ENCODE measurements at places on chromosomes 2 and 18.

GRCh38 chr2:89837962-89838625 is 1146.6 kb downstream of the RPIA start:
- DNase-seq = no peak

- no peak for DNase-seq
These were observed 68.7 kb downstream of the FSIP2 start for GRCh38 chr2:185807351-185807750.

DNA sequence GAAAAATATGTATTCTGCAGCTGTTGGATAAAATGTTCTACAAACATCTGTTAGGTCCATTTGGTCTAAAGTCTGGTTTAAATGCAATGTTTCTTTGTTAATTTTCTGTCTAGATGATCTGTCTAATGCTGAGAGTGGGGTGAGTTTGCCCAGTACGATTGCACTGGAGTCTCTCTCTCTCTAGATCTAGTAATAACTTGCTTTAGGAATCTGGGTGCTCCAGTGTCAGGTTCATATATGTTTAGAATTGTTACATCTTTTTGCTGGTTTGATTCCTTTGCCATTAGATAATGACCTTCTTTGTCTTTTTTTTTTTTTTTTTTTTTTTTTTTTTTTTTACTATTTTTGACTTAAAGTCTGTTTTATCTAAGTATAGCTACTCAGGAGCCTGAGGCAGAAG is 10.4 kb downstream of the GCC2 start:
- no peak for DNase-seq

DNA sequence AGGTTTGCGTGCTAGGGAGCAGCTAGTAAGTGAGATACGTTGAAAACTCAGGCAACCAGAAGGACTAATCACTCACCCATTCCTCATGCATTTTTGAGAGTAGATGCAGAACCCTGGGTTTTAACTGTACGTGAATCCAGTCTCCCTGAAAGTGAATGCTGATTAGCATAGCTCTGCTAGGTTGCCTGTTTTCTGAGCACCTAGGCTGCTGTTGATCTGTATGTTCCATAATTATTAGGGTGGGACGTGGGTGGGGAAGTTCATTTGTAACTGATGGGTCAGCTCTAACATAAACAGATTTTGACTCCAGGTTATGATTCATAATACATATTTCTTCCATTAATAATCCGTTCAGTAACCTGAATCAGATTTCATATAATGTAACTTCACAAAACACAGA is 379.0 kb upstream of the FANCL start:
- no peak for DNase-seq

DNA sequence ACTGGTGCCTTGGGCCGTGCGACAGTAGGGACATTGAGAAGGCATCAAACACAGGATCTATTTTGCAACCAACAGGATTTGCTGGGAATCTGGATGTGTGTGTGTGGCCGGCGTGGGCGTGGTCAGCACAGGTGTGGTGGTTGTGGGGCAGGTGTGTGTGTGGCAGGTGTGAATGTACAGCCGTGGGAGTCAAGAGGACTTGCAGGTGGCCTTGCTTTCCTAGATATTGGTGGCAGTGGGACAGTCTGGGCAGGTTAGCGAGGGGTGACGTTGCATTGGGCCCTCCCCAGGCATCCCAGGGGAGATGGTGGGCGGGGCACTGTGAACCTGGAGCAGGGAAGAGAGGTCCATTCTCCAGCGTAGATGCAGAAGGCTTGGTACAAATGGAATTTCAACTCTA is 3.2 kb upstream of the LIMS2 start:
- no peak for DNase-seq

- DNase-seq = no peak
These were observed 121.1 kb upstream of the KCNJ3 start for GRCh38 chr2:154577390-154577789.

DNA sequence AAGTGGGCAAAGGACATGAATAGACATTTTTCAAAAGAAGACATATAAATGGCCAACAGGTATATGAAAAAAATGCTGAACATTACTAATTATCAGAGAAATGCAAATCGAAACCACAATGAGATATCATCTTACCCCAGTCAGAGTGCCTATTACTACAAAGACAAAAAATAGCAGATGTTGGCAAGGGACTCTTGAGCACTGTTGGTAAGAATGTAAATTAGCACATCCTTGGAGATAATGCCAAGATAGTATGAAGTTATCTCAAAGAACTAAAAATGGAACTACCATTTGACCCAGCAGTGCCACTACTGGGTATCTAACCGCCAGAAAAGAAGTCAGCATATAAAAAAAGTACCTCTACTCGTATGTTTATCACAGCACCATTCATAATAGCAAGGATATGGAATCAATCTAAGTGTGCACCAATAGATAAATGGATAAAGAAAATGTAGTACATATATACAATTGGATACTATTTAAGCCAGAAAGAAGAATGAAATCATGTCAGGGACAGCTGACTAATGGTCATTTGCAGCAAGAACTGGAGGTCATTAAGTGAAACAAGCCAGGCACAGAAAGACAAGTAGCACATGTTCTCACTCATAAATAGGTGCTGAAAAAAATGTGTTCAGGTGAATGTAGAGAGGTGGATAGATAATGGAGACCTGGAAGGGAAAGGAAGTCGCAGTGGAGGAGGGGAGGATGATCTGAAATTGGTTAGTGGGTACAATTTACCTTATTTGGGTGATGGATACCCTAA is 141.7 kb upstream of the B3GNT2 start:
- no peak for DNase-seq

GRCh38 chr2:159639712-159640111 is 23.4 kb upstream of the BAZ2B start:
- DNase-seq = no peak

All from stimulated activated CD8-positive, alpha-beta memory T cell treated with anti-CD3 and anti-CD28 coated beads, Interleukin-15, amount 100 ng/mL, for 24 hours (primary cell).